ENCODE measurements at places on chromosomes 12 and 14. TPM values are rescaled to one million over a fixed set of nuclear protein-coding genes. Genes with fewer than 3 reads are reported as not detected.

Gene RHOJ
- 3.1 TPM for total RNA-seq

Gene FAM177A1
- total RNA-seq: 28.0 TPM

Gene PPM1A
- 25.3 TPM for total RNA-seq

Gene NFE2
- not detected for total RNA-seq
